ENCODE measurements at places on chromosomes 6 and 20.

GRCh38 chr20:63937596-63937995, 18.6 kb downstream of the UCKL1 start:
- DNase-seq, result no peak

DNA sequence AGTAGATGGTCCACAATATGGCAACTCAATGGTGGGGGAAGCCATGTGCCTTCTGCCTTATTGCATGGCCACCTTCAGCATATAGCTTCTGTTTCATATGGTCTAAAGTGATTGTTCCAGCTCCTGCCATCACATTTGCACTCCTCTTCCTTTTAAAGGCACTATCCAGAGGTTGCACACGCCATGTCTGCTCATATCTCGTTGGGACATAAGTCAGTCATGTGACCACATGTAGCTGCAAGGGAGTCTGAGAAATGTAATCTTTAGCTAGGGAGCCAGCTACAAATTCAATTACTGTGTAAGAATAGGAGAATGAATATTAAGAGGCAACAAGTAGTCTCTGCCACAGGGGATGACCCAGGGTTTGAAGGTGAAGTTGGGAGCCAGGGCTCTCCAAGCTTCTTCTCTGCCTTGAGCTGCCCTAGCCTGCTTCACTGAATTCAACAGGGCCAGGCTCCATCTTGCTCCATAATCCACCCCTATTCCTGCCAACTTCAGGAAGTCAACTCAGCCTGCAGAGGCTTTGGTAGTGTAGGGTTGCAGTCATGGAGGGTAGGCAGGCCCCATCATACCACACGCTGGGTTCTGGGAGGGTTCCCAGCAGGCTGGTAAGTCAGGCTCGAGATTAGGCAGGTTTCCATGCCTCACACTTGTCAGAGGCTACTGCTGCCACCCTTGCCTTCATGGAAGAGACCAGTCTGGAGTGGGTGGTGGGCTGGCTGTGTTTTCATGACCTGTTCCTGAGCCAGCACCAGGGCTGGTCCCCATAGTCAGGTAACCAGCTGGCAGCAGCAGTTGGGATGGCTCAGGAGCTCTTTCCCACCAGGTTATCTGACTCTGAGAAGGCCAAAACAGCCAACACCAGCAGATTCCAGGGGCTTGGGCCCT, 56.7 kb upstream of the SAYSD1 start:
- no peak for DNase-seq

GRCh38 chr6:3745566-3746118, 5.9 kb downstream of the PXDC1 start:
- DNase-seq, result no peak

DNA sequence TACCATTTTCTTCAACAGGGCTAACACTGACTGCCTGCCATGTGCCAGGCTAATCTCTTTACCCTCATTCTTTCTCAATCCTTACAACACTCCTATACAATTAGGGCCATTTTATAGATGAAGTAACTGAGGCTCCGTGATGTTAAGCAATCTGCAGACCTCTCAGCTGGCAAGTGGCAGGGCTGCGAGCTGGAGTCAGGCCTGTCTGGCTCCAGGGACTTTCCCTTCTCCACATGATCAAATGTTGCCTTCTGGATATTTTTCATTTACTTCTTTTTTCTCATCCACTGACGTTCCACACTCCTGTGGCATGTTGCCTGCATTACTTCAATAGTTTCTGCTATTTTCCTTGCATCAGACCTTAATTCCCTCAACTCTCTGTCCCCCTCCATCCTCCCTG, 55.2 kb upstream of the TAGAP start:
- DNase-seq, result no peak

DNA sequence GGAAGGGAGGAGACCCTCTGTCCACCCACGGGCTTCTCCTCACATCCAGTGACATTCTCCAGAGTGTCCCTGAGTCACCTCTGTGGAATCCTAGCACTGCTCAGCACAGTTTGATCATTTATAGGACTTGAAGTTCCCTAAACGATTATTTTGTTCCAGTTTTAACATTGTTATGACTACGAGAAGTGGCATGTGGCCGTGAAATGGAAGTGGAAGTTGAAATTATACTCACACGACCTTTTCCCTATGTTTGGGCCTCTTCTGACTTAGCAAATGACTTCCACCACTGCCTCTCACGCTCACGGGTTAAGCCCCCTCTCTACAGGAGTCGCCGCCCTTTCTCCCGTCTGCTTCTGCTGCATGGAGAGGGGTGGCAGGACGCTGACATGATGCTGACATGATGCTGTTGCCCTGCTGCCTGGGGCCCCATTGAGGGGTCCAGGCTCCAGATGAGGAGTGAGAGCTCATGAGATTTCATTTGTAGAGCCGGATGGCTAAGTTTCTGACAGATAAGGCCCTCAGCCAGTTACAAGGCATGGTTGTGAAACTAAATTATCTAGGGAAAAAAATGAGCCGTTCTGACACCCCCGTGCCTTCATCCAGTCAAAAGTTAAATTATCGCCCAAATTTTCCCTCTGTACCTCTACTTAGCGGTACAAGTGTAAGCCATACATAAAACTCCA, 153.6 kb upstream of the UST start:
- DNase-seq, result no peak

- DNase-seq, result no peak
Measured at GRCh38 chr6:15901141-15902115, 227.5 kb upstream of the MYLIP start.

DNA sequence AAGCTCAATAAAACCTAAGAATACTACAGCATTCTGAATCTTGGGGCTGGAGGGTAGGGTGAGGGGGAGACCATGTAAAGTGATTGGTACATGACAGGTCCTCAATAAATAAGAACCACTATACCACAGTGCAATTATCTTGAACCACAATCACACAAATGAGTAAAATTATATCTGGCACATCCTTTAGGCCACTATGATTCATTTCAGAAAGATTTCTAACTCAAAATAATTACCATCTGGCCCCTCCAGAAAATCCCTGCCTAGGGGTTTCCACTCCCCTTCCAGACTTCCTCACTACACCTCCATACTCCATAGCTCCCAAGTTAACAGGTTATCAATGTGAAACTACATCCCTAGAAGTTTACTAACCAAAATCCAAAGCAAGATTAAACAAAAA, 19.7 kb downstream of the AKIRIN2 start:
- no peak for DNase-seq

DNA sequence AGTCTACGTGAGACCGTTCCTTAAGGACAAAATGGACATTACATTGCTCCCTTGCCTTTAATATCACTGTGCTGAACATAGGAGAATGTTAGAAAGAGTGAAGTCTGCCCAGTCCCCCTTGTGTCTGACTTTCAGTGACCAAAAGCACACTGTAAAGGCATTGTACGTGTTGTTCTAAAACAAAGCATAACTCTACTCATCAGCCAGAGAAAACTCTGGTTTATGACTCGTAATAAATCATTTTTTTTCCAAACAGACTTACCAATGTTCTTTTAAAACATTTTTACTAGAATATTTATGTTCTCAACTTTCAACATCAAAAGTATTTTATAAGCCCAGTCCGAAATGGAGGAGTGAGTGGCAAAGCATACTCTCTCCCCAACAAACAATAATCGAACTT, 262.5 kb downstream of the GJA1 start:
- no peak for DNase-seq

- no peak for DNase-seq
Measured at GRCh38 chr6:2843138-2843740, 1.6 kb upstream of the SERPINB1 start.

DNA sequence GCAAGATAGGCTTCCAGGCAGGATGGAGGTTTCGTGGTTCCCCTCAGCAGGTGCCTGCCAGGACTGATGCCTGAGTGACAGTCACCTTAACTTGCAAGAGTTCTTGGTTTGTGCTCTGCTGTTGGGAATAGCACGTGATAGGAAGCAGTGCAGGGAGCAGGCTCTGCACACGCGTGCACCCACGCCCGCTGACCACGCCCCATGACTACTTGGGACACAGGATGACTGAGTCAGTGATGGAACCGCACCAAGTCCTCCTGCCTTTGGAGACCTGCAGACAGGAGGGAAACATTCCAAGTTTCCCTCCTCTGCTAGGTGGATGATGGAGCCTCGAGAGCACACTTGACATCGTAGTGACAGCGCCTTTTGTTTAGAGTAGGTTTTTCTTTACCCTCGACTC, 164.2 kb downstream of the DTNBP1 start:
- DNase-seq, result peak; percentile 36

- DNase-seq, result no peak
Measured at GRCh38 chr6:166617359-166617758, 9.7 kb downstream of the RPS6KA2 start.

GRCh38 chr20:37867289-37868195, 35.4 kb upstream of the VSTM2L start:
- no peak for DNase-seq

- no peak for DNase-seq
Measured at GRCh38 chr6:42367353-42368011, 84.2 kb downstream of the TRERF1 start.

GRCh38 chr20:38727607-38728190, 3.4 kb downstream of the SLC32A1 start:
- no peak for DNase-seq

GRCh38 chr20:61753316-61753942, 312.3 kb downstream of the TAF4 start:
- no peak for DNase-seq

GRCh38 chr20:6697228-6697972, 70.1 kb upstream of the BMP2 start:
- no peak for DNase-seq

- no peak for DNase-seq
Measured at GRCh38 chr6:168919470-168920179, 334.0 kb downstream of the THBS2 start.

DNA sequence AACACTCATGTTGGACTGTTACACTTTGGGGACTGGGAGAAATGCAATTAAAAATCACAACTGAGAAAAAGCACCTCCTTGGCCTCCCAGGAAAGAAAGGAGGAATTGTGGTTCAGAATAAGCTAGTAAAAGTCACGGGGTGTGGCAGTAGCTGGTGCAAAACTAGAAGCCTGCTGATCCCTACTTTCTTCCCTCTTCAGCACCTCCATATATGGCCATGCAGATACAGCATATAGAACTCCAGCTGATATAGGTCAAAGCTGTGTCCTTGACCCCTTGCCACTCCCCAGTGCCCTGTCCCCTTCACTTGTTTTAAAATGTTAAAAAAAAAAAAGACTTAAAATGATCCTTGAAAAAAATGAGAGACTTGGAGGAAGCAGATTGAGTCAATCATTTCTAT, 5.5 kb upstream of the FLRT3 start:
- no peak for DNase-seq

- no peak for DNase-seq
Measured at GRCh38 chr6:49733680-49734079, 10.5 kb downstream of the CRISP3 start.

- DNase-seq, result no peak
Measured at GRCh38 chr20:22616551-22616950, 32.2 kb upstream of the FOXA2 start.

GRCh38 chr6:33755070-33755869, 8.6 kb upstream of the IP6K3 start:
- no peak for DNase-seq

DNA sequence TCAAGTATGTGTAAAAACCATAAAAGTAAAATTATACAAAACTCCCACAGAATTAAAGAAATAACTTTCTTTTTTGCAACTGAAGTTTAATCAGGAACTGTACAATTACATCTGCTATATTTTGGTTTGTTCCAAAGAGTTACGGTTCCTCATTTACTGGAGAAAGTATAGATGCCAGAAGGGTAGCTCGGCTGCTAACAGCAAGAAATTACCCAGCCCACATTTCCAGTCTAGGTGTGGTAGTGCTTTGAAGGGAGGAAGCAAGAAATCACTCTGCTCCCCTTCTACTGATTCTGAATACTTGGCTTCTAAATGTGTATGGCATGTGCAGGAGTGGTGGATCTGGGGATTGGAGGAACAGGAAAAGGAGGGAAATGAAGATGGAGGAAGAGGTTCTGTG, 441.3 kb downstream of the CDC5L start:
- no peak for DNase-seq

GRCh38 chr6:29759457-29759856, 36.2 kb downstream of the HLA-F start:
- no peak for DNase-seq

DNA sequence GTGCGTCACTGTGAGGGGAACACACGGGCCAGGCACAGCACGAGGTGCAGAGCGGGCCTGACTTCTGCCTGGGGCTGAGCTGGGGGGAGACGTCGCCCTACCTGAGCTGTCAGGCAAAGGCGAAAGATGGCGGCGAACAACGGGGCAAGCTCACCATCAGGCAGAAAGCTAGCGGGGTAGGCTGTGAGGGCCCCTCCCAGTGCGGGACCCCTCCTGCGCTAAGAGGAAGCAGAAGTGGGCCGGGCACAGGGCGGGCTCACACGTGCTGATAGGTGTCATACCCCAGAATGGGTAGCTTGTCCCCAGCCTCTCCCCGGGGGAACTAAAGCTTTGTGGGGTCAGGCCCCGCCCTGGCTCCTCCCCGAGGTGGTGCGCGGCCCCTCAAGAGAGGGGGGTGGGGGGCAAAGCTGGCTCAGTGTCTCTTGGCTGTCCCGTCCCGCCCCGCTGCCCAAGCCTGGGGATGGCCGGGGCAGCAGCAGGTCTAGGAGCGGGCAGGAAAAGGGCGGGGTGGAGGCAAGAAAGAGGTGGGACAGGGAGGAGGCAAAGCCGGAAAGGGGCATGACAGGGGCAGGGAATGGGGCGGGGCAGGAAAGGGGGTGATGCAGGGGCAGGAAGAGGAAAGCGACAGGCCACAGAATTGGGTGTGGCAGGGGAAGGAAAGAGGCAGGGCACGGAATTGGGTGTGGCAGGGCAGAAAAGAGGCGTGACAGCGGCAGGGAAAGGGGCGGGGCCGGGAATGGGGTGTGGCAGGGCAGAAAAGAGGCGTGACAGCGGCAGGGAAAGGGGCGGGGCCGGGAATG, 14.7 kb downstream of the UCKL1 start:
- no peak for DNase-seq

DNA sequence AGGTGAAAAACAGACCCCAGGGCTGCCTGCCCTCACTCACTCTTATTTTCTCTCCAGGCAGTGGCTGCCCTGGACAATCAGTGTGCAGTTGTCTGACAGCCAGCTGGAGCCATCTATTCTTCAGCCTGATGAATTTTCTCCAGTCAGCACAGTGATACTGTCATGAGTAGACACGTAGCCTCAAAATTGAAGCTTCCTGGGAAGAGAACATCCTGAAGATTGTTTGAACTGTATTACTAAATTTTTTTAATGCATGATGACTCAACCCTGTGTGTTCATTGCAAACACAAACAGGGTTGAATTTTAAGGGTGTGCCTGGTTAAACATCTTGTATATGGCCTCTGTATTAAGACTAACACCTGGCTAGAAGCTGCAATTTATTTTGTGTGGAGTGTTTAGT, 49.8 kb upstream of the STXBP5 start:
- DNase-seq, result peak; percentile 79

DNA sequence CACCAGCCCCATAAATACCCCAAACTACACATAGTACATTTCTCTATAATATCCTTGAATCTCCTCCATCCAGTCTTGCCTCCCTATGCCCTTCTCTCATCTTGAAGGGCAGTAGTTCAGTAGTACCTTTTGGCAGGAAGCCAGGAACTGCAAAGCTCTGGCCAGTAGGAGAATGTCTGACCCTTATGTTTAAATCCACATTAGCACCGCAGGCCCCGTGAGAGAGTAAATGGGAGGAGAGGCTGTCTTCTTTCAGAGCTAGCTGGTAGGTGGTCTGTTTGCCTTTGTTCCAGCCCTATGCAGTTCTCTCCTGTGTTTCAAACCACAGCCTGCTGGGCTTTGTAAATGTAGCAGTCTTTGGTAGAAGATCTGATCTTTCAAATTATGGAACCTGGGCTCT, 690.7 kb downstream of the DOK5 start:
- no peak for DNase-seq

Data from epithelial cell of prostate (primary cell).